ENCODE measurements at places on chromosomes 5 and 9. TPM values are rescaled to one million over a fixed set of nuclear protein-coding genes. Genes with fewer than 3 reads are reported as not detected.

- H3K36me3 ChIP-seq = peaks cover 4% of the 10 kb centered on the region
- H3K4me3 ChIP-seq = no peak overlapping the region
- H3K27ac ChIP-seq = no peak overlapping the region
Measured at GRCh38 chr5:177609076-177610059, 9.4 kb downstream of the B4GALT7 start.

DNA sequence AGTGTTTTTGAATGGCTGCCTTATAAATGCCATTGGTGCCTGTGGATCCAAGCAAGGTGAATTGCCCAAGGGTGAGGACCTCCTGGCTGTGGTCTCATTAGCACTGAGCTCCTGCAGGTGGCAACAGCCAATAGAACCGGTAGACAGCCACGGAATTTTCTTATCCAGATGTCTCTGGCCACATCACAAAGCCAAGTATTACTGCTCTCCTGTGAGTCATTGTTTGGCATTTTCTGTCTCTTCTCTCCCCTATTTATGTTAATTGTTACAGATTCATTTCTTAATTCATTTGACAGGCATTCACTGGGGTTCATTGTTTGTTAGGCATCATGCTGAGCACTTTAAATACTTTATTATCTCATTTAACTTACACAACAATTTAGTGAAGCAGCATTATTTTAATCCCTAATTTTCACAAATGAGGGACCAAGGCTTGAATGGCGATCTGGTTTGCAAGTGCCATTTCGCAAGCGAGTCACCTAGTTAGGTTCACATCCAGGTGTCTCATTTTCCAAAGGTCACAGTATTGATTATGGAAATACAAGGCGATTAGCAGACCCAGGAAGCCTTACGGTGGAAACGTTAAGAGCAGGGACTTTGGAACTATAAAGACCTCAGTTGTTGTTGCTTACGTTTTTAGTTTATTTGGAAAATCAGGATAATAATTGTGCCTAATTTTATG is 58.2 kb upstream of the DPYSL3 start:
- no peak overlapping the region for H3K27ac ChIP-seq
- H3K4me1 ChIP-seq = no peaks in the 10 kb centered on the region
- no peaks in the 10 kb centered on the region for H3K36me3 ChIP-seq
- no peak for DNase-seq
- no peak overlapping the region for H3K4me3 ChIP-seq
- H3K27me3 ChIP-seq = no peaks in the 10 kb centered on the region

- H3K4me3 ChIP-seq = no peak overlapping the region
- H3K4me1 ChIP-seq = no peaks in the 10 kb centered on the region
- H3K36me3 ChIP-seq = no peaks in the 10 kb centered on the region
- H3K27ac ChIP-seq = no peak overlapping the region
- no peaks in the 10 kb centered on the region for H3K27me3 ChIP-seq
- DNase-seq = no peak
Measured at GRCh38 chr9:72960446-72960845, 7.6 kb upstream of the ALDH1A1 start.

- no peak overlapping the region for H3K4me3 ChIP-seq
- peaks cover 5% of the 10 kb centered on the region for H3K4me1 ChIP-seq
- H3K27me3 ChIP-seq = no peaks in the 10 kb centered on the region
- no peak for DNase-seq
- peaks cover 15% of the 10 kb centered on the region for H3K36me3 ChIP-seq
Measured at GRCh38 chr9:5072871-5073270, 87.8 kb downstream of the JAK2 start.

GRCh38 chr5:79547982-79548381 is 34.0 kb upstream of the HOMER1 start:
- H3K27me3 ChIP-seq = no peaks in the 10 kb centered on the region
- no peaks in the 10 kb centered on the region for H3K4me1 ChIP-seq
- no peak overlapping the region for H3K27ac ChIP-seq
- no peak overlapping the region for H3K4me3 ChIP-seq

- H3K27me3 ChIP-seq = no peaks in the 10 kb centered on the region
- DNase-seq = no peak
- no peak overlapping the region for H3K27ac ChIP-seq
- no peak overlapping the region for H3K4me3 ChIP-seq
Measured at GRCh38 chr9:103713631-103714030, 380.5 kb upstream of the SMC2 start.

DNA sequence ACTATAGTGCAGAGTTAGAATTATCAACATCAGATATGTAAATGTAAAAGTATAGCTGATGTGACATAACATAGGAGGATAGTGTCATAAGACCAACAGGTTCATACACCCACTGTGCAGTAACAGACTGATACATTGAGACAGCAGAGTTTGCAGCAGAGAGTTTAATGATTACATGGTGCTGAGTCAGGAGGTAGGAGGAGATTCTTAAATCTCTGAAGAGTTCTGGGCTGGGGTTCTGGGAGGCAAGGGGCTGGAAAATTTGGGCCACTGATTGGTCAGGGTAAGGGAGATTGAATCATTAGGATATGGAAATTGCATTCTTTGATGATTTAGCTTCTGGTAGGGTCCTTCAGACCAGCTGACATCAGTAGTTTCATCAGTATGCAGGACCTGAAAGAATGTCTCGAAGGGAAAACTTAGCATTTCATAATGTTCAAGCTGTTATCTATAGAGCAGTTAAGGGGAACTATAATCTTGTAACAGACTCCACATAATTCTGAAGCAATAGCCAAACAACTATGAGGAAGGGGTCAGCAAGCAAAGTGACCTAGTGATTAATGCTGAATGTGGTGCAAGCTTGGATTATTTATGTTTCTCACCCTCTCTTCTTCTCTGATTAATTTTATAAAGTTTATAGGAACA is 35.6 kb downstream of the CCL28 start:
- no peaks in the 10 kb centered on the region for H3K27me3 ChIP-seq
- H3K36me3 ChIP-seq = no peaks in the 10 kb centered on the region
- H3K27ac ChIP-seq = no peak overlapping the region

GRCh38 chr5:172801179-172801671 is 30.2 kb upstream of the DUSP1 start:
- DNase-seq = no peak
- no peak overlapping the region for H3K27ac ChIP-seq
- no peaks in the 10 kb centered on the region for H3K36me3 ChIP-seq
- H3K4me3 ChIP-seq = no peak overlapping the region

DNA sequence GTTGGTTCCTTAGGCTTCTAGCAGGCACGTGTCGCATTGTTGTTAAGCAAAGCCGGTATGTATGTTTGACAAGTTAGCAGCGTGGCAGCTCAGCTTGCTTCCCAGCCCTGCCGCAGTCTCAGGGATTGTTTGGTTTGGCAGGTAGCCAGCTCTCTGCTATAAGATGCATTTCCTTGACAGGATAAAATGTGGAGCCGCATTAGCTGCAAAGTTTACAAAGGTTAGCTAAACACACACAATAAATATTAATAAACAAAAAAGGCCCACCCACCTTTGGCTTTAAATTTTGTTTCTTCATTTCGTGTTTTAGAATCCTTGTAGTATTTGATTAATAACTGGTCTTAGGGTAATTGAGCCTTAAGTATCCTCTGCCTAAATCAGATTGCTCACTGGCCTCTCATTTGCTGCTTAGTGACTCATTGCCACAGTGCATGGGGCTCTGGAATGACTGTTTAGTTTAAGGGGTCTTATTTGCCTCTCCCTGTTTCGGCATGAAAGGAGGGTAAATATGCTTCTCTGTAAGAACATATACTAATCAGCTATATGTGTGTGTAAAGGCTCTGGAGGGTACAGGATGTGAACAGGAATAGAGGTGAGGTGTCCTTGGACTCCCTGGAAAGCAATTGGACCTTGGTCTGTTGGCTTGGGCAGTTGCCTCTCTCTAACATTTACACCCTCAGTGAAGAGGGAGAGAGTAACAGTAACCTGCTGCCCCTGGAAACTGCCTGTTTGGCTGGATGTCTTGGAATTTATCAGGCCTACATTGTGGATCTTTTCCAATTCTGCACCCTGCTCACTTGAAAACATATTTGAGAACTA is 122.0 kb downstream of the GDNF start:
- DNase-seq = no peak
- H3K4me3 ChIP-seq = no peak overlapping the region
- H3K27ac ChIP-seq = no peak overlapping the region

DNA sequence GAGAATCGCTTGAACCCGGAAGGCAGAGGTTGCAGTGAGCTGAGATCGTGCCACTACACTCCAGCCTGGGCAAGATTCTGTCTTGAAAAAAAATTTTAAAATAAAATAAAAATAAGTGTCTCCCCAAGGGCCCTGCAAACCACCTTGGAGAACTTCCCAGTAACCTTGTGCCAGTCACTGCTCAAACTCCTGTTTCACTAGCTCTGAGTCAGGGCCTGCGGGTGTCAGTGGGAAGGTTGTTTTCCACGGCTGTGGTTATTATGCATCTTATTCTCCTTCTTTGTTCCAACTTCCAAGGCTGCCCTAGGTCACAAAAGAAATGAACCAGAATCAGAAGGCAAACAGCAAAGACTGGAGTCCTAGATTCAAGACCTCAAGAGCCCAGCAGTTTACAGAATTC is 246.7 kb downstream of the ADAMTSL1 start:
- H3K36me3 ChIP-seq = no peaks in the 10 kb centered on the region
- H3K4me1 ChIP-seq = no peaks in the 10 kb centered on the region
- DNase-seq = no peak
- no peak overlapping the region for H3K27ac ChIP-seq

DNA sequence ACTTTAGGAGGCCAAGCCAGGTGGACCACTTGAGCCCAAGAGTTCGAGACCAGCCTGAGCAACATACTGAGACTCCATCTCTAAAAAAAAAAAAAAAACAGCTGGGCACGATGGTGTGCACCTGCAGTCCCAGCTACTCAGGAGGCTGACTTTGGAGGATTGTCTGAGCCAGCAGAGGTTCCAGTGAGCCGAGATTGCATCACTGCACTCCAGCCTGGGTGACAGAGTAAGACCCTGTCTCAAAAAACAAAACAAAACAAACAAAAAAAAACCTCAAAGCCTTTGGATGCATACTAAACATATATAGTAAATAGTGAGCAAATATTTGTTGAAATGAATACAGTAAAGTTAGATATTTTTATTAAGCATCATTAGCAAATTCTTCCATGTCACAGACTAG is 5.3 kb downstream of the SLC35D2 start:
- H3K4me1 ChIP-seq = peaks cover 4% of the 10 kb centered on the region
- no peaks in the 10 kb centered on the region for H3K27me3 ChIP-seq
- no peak for DNase-seq
- H3K4me3 ChIP-seq = no peak overlapping the region
- H3K36me3 ChIP-seq = no peaks in the 10 kb centered on the region

DNA sequence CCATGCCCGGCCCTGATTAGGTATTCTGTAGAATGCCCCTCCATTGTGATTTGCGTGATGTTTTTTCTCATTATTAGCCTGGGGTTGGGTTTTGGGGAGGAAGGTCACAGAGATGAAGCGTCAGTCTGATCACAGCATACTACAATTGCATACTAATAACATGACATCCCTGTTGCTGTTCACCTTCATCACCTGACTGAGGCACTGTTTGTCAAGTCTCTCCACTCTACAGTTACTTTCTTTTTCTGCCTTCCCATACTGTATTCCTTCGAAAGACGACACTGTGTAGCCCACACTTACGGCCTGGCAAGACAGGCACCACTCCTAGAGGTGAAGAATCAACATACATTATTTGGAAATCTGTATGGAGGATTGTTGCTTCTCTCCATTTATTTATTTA is 5.5 kb downstream of the ZNF354C start:
- H3K36me3 ChIP-seq = no peaks in the 10 kb centered on the region
- DNase-seq = no peak
- H3K4me1 ChIP-seq = no peaks in the 10 kb centered on the region
- H3K27me3 ChIP-seq = no peaks in the 10 kb centered on the region
- no peak overlapping the region for H3K4me3 ChIP-seq

DNA sequence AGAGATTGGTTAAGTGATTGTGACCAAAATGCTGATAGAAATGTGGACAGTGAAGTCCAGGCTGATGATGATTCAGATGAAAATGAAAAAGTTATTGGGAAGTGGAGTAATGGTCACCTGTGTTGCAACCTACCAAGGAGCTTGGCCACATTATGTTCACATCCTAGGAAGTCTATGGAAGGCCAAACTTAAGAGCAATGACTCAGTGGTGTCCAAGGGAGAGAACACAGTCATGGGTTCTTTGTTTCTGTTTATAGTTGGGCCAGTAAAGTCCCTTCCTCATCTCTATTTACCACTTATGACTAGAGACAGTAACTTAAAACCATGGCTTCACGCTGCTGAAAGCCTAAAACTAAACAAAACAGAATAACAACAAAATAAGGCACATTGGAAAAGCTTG is 555.3 kb upstream of the DAB2 start:
- no peaks in the 10 kb centered on the region for H3K4me1 ChIP-seq
- H3K27me3 ChIP-seq = no peaks in the 10 kb centered on the region
- H3K27ac ChIP-seq = no peak overlapping the region
- no peak for DNase-seq
- no peaks in the 10 kb centered on the region for H3K36me3 ChIP-seq

GRCh38 chr5:96312383-96312782 is 120.7 kb downstream of the PCSK1 start:
- DNase-seq = no peak
- H3K27me3 ChIP-seq = no peaks in the 10 kb centered on the region
- no peaks in the 10 kb centered on the region for H3K36me3 ChIP-seq
- H3K4me1 ChIP-seq = peaks cover 12% of the 10 kb centered on the region
- no peak overlapping the region for H3K4me3 ChIP-seq
- no peak overlapping the region for H3K27ac ChIP-seq

GRCh38 chr9:26723486-26723885 is 169.1 kb downstream of the CAAP1 start:
- DNase-seq = no peak
- H3K4me3 ChIP-seq = no peak overlapping the region
- no peaks in the 10 kb centered on the region for H3K36me3 ChIP-seq
- H3K27me3 ChIP-seq = no peaks in the 10 kb centered on the region
- H3K4me1 ChIP-seq = no peaks in the 10 kb centered on the region

DNA sequence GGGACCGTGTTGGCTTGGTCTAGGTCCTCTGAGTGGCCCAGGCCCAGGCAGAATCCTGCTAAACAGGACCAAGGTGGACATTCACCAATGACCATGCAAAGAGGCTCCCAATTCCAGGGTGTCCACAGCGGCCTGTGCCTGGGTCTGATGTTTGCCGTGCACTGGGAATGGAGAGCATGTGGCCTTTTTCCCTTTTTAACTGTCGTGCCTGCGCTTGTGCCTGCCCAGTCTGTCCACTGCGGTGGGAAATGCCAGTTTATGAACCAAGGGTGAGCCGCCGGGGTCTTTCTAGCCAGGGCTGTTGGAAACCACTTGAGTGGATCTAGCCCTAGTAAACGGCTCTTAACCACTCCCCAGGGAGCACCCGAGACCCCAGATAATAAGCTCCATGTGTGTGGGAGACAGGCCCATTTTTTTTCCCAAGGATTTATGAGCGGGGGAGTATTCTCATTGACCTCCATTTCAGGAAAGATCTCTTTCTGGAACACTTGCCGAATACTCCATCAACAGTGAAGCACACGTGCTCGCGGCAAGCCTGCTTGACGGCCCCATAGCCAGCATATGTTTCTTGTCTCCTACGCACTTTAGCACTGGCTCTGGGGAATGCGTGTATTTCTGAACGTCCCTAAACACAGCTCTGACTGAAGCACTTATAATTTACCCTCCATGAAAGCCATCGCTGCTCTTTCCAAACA is 93.2 kb upstream of the PHYKPL start:
- no peaks in the 10 kb centered on the region for H3K36me3 ChIP-seq
- H3K27me3 ChIP-seq = no peaks in the 10 kb centered on the region
- H3K4me1 ChIP-seq = peaks cover 11% of the 10 kb centered on the region
- no peak overlapping the region for H3K4me3 ChIP-seq
- DNase-seq = no peak
- no peak overlapping the region for H3K27ac ChIP-seq

GRCh38 chr9:134218230-134218629 is 53.9 kb upstream of the RNU6ATAC start:
- no peak for DNase-seq
- no peak overlapping the region for H3K4me3 ChIP-seq
- no peaks in the 10 kb centered on the region for H3K27me3 ChIP-seq
- H3K4me1 ChIP-seq = no peaks in the 10 kb centered on the region
- H3K36me3 ChIP-seq = no peaks in the 10 kb centered on the region

Gene PIP5KL1
- total RNA-seq = 0.64 TPM

Gene PLPPR1
- total RNA-seq = not detected

Gene CD14
- 0.21 TPM for total RNA-seq

Gene TAF11L6
- total RNA-seq = not detected

Gene ZNF608
- total RNA-seq = 0.77 TPM

Data from GM12878 (cell line).